ENCODE measurements at places on chromosomes 4 and X.

DNA sequence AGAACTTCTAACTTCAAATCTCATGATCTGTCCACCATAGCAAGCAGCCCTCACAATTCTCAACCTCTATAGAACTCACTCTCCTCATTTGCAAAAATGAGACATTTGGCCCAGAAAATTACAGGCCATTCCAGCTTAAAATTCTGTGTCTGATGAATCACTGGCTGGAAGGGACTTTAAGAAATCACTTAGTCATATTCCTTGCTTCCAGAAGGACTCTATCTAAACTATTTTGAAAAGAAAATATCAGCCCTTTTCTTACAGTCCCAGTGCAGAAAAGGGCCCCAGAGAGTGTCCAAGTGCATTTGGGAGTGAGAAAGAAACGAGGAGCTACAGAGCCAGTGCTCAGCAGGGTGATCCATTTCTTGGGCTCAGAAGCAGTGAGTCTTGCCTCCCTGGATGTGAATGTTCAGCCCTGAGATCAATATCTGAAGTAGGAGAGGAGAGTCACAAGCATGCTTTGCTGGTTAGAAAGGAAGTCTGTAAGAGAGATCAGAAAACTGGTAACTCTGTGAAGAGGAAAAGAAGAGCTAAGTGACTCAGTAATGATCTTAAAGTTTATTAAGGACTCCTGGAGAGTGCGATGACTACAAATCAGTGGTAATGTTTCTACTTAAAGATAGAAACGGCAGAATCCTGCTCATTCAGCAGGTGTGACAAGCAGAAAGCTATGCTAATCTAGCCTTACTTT is 139.8 kb downstream of the PALLD start:
- DNase-seq = no peak

- DNase-seq = no peak
These were observed 1404.1 kb upstream of the IGFBP7 start for GRCh38 chr4:58514299-58514698.

DNA sequence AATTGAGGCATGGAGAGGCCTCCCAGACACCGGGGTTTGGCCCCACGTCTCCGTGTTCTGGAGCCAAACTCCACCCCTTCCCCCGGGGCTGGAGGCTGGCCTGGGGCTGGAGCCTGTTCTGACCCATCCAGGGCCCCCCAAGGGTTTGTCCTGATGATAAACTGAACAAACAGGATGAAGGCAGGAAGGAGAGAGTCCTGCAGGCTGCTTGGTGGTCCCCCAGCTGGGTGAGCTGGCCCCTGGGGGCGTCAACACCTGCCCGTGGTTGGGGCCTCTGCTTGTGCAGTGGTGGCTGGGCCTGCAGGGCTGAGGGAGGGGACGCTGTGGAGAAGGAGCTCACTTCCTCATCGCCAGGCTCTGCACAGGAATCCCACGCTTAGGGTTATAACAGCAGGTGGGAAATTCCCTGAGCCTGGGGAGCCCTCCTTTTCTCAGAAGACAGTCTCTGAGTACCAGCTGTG is 2.3 kb downstream of the SH3TC1 start:
- no peak for DNase-seq

- no peak for DNase-seq
These were observed 241.1 kb upstream of the KLF3 start for GRCh38 chr4:38422850-38423249.

DNA sequence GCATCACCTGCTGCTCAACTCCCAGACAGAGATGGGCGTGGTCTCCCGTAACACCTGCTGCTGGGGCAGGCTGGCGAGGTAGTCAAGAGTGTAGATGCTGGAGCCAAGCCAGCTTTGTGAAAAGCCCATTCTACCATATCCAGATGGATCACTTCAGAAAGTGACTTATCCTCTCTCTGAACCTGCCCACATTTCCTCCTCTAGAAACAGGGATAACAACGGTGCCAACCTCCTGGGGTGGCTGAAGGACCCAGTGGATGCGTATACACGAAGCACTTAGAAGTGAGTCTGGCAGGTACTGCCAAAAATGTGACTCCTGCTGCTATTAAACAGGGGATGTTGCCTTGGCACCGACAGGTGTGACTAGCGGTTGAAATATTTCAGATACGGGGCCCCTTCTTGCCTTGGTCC is 95.8 kb downstream of the SORBS2 start:
- DNase-seq = no peak

DNA sequence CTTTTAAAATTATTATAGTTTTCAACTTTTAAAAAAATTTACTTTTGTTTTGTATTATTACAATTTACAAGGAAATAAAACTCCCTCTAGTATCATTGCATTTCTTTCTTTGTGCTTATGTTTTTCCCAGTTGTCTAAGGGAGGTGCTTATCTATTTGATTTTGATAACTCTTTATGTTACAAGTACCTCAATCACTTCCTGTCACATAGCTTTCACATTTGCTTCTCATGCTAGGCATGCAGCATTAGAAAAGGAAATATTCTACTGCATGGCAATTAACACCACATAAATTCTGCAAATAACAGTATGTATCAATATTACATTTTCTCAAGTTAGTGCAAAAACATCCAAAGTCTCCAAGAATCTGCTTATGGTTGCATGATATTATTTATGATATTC is 180.3 kb upstream of the HS3ST1 start:
- DNase-seq = no peak

DNA sequence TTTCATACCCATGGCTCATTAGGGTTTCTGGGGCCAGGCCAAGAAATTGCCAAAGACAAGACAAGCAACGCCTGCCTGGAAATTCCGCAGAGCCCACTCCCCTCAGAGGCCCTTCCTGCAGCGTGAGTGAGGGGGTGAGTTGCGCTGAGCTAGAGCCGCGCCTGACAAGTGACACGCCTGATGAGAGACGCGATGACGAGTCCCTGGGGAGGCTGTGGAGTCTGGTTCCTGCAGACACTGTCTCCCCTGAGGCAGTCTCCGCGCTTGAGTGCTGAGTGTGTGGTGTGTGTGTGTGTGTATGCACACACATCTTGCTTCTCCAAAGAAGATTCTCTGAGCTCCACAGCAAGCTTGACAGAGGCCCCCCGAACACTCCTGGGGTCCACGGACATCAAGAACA is 269.8 kb downstream of the BCOR start:
- DNase-seq = no peak

GRCh38 chrX:66002824-66003680 is 36.8 kb downstream of the VSIG4 start:
- DNase-seq = no peak

DNA sequence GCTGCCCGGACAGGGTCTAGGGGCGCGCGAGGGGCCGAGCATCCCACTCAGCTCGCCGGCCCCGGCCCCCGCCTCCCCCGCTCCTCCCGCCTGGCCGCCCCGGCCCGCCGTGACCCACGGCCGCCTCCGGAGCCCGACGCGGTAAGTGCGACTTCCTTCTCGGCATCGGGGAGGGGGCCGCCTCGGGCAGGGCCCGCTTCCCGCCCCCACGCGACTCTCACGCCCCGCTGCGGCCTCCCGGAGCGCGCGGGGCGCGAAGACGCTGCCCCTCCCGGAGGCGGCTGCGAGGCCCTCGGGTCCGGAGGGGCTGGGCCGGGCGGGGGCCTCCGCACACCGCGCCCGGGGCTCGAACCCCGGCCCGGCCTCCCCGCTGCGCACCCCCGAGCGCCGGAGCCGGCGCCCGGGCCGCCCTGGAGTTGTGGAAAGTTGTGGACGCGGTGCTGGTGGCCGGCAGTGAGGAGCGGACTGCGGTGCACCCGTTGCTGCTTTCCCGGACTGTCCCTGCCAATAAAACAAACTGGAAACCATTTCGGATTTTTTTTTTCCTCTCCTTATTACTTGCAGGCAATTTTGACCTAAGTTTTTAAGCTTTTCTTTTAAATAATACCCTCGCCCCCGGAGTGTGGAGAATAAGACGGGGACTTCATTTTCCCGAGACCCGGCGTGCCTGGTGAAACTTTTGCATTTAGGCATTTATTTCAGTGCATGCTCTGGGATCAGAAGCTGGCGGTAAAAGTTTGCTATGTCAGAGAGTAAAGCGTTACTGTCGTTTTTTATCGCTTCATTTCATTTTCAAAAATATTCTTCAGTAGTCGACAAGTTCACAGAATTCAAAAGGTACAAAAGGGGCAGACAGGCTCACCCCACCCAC is 13.0 kb upstream of the TMEM156 start:
- DNase-seq = peak; percentile 14

DNA sequence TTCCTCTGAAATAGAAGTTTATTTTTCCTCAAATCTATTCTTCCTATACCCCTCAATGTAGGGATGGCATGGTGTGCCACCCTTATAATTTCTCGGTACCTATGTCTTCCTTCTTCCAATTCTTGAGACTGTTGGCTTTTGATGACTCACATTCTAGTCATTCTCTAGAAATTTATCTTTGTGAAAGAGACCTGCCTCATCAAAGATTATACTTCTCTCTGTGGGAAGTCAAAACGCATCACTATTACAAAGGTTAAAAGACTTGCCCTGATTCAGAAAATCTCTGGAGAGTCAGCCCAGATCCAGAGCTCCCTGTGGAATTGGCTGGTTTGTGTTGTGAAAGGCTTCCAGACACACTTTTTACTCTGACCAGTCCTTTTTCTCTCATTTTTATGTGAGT is 65.9 kb upstream of the FSTL5 start:
- no peak for DNase-seq

DNA sequence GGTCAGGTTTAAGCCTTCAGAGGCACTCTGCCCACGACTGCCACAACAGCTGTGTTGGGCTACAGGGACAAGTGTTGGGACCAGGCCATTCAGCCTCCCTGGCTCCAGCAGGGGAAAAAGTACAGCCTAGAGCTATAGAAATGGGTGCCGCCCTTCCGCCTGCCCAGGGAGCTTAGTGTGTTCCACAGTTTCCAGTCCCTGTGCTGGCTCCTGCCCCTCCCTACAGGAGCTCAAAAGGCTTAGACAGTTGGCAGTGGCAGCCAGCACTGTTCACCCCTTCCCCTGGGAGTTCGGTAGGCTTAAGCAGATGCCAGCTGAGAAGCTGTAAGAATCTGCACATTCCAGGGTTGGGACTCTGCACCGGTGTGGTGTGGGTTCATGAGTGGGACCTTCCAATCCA is 408.2 kb upstream of the INTU start:
- no peak for DNase-seq

DNA sequence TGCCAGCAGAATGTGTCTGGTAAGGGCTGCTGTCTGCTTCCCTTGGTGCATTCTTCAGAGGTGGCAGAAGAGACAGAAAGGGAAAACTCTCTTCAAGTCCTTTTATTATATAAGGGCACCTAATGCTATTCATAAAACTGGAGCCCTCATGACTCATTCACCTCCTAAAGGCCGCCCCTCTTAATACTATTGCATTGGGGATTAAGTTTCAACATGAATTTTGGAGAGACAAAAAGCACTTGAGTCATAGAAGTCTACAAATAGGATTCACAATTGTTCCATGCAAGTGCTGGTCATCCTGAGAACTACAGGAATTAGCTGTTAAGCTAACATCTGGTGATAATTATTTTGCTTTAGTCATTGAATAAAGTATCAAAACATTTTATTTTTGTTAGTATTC is 349.5 kb downstream of the HS3ST1 start:
- DNase-seq = no peak

- DNase-seq = no peak
These were observed 423.6 kb downstream of the ANKRD50 start for GRCh38 chr4:124288706-124289486.

DNA sequence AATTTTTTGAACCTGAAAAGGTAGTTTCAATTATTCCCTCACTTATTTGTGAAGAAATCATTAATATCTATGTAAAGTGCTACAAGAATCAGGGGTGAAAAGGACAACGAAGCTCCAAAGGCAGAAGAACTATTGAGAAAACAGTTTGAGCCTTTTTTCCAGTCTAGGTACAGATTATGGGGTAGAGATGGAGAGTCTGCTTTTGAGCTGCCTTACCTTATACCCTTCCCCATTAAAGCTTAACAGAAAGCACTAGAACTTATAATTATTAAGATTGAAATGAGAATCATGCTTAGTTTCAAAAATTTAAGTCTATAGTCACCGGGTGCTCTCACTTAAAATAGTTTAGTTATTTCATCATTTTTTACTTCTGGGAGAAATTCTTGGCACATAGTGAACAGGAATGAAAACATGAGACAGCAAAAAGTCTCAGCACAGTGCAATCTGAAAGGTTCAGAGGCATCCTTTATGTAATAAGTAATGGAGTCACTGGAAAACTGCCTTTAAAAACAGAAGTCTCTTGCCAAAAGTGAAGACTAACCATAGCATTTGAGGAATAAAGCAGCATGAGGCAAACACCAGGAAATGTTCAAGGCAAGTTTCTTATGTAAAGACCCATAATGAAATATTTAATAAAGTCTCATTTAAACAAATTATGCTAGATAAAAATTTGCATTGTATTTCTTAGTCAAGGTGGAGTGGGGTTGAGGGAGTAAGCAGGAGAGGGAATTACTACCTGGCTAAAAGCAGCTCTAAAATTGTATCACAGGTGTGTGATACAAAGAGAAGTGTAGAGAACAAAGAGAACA is 5.1 kb upstream of the DCLK2 start:
- DNase-seq = no peak

DNA sequence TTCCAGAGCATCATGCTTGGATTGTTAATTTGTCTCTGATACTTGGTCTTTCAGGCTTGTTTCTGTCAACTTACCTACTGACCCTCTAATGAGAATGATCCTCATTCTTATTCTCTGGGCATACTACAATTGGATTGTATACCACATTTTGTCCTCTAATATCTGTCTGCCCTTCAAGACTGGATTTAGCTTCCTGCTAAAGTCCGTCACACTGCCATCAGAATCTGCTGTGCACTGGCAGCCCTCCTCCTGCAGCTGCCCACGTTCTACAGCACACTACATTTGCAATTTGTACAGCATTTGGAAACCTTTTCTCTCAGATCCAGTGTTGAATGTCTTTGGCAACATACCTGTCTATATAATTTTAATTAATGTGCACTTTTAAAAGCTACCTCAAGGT is 183.1 kb downstream of the ZNF330 start:
- DNase-seq = no peak

DNA sequence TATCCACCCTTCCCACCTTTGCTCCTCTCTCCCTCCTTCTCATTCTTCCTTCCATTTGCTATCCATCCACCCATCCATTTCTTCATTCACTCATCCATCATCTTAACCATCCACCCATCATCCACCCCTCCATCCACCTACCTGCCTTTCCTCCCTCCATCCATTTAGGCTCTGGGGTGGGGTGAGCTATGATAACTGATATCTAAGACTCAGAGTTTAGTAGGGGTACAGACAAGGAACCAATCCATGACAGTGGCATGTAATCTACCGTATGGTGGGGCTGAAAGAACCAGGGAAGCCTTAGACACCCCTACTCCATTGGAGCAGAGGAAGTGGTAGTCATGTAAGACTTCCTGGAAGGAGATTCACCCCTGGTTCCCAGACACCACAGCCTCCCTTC is 23.2 kb downstream of the PSAPL1 start:
- no peak for DNase-seq

GRCh38 chr4:11463707-11464106 is 35.0 kb upstream of the HS3ST1 start:
- DNase-seq = no peak
